ENCODE measurements at places on chromosomes 3 and 15.

DNA sequence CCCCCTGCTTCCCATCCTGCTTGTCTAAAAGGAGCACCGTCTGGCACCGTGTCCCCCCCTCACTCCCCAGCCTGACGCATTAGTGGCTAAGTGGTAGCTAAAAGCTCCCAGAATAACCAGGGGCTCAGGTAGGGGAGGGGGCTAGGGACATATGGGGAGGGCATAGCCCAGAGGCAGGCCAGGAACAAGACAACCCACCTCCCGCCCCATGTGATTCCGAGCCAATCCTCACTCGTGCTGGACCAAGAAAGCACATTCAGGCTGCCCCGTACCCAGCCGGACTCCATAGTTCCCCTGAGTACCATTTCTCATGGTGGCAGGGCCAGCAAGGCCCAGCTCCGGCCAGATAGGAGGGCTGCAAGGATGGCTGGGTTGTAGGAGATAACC is 11.5 kb downstream of the SEMA7A start:
- no peak for DNase-seq

DNA sequence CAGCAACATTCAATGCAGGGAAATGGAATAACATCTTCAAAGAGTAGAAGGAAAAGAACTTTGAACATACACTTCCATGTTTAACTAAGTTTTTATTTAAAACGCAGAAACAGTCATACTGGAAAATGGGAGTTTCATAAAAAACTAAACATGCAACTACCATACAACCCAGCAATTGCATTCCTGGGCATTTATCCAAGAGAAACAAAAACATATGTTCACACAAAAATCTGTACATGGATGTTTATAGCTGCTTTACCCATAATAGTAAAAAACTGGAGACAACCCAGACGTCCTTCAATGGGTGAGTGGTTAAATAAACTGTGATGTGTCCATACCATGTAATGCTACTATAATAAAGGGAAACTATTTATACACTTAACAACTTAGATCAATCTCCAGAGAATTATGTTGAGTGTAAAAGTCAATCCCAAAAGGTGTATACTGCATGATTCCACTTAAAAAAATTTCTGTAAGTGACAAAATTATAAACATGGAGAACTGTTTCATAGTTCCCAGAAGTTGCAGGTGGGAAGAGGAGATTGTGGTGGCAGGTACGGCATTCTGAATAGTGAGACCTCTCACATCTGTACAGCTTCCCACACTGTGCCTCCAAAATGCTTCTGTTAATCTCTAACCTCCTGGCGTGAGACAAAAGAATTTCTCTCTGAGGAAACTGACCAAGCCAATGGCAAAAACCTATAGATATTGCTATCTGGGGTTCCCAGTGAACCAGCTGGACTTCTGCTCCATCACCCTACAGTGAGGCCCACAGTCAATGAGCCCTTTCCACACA is 23.1 kb downstream of the ISG20 start:
- no peak for DNase-seq

DNA sequence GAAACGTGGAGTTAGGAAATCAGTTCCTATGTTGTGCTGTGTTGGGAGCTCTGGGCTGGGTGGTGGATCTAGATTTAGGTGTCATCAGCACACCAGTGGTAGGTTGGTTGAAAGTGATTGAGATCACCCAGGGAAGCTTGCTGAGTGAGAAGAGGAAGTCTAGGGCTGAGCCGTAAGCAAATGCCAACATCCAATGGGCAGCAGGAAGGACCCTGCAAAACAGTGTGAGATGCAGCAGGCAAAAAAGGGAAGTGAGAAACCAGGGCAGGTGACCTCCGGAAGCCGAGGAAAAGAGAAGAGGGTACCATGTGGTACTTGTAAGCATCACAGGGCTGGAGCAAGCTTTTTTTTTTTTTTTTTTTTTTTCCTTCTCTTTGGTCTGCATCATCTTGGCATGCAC is 15.9 kb upstream of the COPG1 start:
- DNase-seq, result no peak

DNA sequence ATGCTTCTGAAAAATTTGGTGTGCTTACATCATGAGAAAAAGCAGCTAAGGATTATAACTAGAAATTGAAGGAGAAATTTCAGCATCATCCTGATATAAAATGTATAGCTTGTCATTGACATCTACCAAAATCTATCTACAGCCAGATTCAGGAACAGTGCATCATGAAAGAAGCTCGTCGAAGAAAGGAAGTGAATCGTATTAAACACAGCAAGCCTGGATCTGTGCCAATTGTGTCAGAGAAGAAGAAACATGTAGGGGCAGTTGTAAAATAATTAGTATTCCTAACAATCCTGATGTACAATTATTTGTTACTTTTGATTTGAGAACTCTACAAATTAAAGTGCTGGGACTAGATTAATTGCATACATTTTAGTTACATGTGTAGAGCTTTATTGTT is 37.2 kb downstream of the AP4E1 start:
- DNase-seq, result no peak

GRCh38 chr3:32646761-32647160 is 38.2 kb upstream of the CNOT10 start:
- DNase-seq, result no peak

Data from stimulated activated CD4-positive, alpha-beta T cell treated with anti-CD3 and anti-CD28 coated beads, Interleukin-1b, Interleukin-23, amount 100 ng/mL, for 4 hours (primary cell).